ENCODE measurements at places on chromosomes 12 and 14. TPM values are rescaled to one million over a fixed set of nuclear protein-coding genes. Genes with fewer than 3 reads are reported as not detected.

DNA sequence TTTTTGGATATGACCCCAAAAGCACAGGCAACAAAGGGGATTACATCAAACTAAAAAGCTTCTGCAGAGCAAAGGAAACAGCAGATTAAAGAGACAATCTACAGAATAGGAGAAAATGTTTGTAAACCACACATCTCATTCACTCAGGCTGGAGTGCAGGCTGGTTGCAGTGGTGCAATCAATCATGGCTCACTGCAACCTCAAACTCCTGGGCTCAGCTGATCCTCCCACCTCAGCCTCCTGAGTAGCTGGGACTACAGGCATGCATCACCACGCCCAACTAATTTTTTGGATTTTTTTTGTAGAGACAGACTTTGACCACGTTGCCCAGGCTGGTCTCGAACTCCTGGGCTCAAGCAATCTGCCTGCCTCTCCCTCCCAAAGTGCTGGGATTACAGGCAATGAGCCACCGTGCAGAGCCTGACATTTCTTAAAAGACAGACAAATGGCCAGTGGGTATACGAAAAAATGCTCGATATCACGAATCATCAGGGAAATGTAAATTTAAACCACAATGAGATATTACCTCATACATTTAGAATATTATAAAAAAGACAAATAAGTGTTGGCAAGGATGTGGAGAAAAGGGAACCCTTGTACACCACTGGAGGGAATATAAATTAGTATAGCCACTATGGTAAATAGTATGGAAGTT, 9.8 kb downstream of the NCKAP5L start:
- DNase-seq: no peak

GRCh38 chr12:96501908-96502307, 12.5 kb downstream of the CFAP54 start:
- DNase-seq: no peak

GRCh38 chr12:114684098-114684869, at the start of gene TBX3:
TSS of gene TBX3 (minus strand) at chr12:114684175. CDS start at chr12:114683200, 975 bp downstream.
- DNase-seq: peak; percentile 92

DNA sequence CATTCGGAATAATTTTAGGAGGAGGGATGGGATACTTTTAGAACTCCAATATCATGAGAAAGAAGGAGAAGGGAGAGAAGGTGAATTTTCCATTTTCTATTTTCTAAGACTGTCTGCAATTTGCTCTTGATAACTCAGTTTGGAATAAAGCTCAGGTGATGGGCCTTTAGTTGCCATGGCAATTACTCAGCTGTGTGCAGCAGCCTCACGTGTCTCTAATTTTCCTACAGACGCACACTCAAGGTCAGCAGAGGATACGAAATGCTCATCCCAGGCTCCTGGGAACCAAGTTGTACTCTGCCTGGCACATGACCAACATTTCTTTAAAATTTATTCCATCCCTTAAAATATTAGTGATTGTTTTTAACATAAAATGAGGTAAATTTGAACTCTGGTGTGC, 76.7 kb downstream of the TTC8 start:
- DNase-seq: no peak

Gene CRIP2
- 878 TPM for total RNA-seq

DNA sequence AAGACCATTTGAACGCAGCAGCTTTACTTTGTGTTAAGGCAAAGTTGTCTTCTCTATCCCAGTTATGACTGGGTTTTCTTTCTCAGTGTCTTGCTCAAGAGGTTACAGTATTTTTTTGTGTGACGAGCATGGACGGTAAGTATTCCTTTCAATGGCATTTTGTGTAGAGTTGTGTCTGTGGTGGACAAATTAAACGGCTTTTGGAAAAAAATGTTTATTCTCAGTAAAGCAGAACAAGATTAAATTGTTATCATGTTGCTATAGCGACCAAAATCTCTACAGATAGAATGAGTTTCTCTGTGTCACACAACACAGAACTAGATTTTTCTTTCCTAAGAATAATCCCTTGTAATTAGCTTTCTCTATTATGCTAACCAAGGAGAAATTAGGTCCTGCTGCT, 417.1 kb downstream of the AEBP2 start:
- DNase-seq: no peak

GRCh38 chr12:19388131-19388549, 51.2 kb upstream of the AEBP2 start:
- DNase-seq: no peak

Gene MYF5
- total RNA-seq: not detected

DNA sequence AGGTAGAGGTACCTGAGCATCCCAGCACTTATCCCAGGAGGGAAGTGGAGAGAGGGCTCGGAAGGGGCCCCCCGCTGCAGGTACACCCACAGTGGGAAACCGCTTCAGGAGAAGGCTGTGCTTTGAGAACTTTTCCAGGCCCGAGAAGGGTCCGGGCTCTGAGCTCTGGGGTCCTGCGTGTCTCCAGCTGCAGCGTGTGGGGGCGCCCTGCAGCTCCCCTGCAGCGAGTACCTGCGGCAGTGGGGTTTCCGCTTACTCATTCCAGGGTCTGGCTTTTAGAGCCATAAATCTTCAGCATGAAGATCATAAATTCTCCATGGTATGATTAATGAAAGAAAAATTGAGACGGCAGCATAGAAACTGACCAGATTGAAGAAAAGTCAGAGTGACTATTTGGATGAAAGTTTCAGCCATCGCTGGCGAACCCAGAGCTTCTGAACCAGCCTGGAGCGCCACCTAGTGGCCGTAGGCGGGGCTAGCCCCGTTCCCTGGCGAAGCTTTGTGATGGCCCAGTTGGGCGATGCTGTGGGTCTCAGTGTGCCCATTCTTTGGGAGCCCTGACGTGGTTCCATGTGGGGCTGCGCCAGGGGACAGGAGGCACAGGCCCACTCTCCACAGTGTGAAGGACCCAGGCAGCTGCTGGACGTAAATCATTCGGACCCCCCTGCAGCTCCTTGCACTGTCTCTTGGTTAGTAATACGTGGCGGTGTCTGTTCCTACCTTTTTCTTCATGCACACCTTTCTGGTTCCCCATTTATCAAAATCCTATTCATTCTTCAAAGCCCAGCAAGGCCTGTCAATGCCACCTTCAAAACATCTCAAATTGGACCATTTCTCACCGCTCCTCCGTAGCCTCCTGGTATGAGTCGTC, 198.2 kb downstream of the TSPAN9 start:
- peak; percentile 71 for DNase-seq

- DNase-seq: no peak
These were observed at the start of gene IL26 for GRCh38 chr12:68225576-68226476. TSS of gene IL26 (minus strand) at chr12:68225810. CDS start at chr12:68225756, 54 bp downstream.

Gene C12orf43
- 7.6 TPM for total RNA-seq

DNA sequence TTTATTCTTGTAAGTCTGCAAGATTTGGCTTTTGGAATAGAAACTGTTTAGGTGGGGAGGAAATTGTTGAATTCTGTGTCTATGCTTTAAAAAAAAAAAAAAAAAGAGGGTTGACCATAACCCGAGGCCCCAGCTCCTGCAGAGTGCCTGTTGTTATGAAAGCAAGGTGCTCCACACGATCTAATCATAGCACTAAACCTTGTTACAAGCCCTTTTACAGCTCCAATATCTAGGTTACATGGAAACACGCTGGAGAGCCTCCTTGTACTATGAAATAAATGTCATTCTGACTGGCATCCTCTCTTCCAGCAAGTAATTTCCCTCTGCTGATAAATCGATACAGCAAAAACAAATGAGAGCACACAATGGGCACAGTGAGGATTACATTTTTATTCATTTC, 303.1 kb upstream of the SOX5 start:
- no peak for DNase-seq

Gene TAS2R13
- total RNA-seq: 0.41 TPM

Gene RNASE7
- not detected for total RNA-seq

All from heart right ventricle (tissue), 16 donors.